Smooth muscle cell of the umbilical artery (primary cell): ENCODE measurements at places on chromosomes 1 and 21. TPM values are rescaled to one million over a fixed set of nuclear protein-coding genes. Genes with fewer than 3 reads are reported as not detected.

The NR1I3 gene
- total RNA-seq: not detected in 2 replicates

The C4BPA gene
- total RNA-seq: not detected in 2 replicates

The OR2T35 gene
- total RNA-seq: not detected in 2 replicates

The LCE1A gene
- not detected in 2 replicates for total RNA-seq

The TMIGD3 gene
- not detected in 2 replicates for total RNA-seq

The HENMT1 gene
- 2.1 and 3.0 TPM in 2 replicates for total RNA-seq

The KCNK1 gene
- 6.8 and 10.8 TPM in 2 replicates for total RNA-seq
